ENCODE measurements at places on chromosomes 3 and 15. TPM values are rescaled to one million over a fixed set of nuclear protein-coding genes. Genes with fewer than 3 reads are reported as not detected.

DNA sequence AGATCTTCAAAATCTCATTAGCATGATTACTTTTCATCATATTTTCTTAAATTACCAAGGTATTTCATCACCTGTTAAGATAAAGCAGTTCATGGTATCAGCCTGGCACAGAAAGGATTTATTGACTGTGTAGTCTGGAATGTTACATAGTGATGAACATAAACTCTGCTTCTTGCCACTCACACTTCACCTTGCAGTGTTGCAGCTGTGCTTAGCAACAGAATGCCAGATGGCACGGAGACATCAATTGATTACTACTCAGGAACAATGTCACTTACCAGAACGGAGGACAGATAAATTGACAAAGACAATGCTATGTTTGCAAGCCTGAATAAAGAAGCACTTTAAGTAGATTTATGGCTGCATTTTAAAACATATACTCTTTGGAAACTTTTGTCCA lies 15.0 kb upstream of the BCHE start:
- no peak for DNase-seq

DNA sequence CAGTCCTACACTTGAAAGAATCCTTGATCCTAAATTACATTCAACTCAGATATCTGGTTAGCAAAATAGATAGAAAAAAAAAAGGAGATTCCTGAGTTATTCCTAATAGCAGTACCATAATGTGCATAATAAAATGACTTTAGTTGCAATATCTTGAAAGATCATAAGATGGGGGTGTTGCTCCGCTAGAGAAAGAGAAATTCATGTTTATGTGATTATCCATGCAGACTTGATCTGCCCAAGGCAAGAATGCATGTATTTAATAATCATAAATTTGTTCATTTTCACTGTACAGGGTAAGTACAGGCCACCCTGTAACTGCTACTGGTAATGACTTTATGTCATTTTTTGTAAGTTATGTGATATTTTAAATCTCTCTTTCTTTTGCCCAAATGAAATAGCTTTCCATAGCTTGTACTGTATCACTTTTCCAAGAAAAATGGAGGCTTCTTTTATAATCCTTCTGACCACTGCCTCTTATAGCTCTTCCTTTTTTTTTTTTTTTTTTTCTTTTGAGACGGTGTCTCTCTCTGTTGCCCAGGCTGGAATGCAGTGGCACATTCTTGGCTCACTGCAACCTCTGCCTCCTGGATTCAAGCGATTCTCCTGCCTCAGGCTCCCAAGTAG lies 84.6 kb downstream of the HCN4 start:
- DNase-seq = no peak

DNA sequence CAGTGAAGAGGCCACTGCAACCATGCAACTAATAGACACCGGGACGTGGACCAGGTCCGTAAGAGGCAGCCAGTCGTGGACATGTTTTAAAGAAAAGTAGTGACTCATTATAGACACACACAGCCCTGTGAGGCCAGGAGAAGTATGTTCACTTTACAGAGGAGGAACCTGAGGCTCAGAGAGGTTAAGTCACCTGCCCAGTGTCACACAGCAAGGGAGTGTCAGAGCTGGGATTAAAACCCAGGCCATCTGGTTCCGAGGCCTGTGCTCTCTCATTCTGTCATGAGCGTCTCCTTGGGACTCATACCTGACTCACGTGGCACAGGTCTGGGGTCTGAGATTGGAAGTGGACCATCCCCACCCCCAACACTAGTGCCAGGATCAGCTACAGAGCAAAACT lies 28.1 kb upstream of the GRIP2 start:
- DNase-seq = no peak

DNA sequence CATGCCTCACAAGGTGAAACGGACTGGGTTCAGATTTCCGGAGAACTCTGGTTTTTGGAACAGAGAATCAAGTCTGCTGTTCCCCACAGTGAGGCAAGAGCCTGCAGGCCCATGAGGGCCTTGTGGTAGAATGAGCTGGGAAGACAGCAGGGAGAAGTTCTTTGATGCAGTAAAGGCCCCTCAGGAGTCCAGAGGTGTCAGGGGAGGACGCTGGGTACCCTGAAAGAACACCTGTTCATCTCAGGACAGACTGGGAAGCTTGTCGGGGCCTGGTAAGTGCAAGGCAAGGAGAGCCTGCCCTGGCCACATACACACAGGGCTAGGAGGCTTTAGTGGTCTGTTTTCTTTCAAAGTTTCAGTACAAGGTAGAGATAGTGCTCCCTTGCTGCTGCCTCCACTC lies 3.7 kb upstream of the ZBTB47 start:
- no peak for DNase-seq

- no peak for DNase-seq
These were observed 22.8 kb downstream of the LDHAL6B start for GRCh38 chr15:59229453-59229852.

DNA sequence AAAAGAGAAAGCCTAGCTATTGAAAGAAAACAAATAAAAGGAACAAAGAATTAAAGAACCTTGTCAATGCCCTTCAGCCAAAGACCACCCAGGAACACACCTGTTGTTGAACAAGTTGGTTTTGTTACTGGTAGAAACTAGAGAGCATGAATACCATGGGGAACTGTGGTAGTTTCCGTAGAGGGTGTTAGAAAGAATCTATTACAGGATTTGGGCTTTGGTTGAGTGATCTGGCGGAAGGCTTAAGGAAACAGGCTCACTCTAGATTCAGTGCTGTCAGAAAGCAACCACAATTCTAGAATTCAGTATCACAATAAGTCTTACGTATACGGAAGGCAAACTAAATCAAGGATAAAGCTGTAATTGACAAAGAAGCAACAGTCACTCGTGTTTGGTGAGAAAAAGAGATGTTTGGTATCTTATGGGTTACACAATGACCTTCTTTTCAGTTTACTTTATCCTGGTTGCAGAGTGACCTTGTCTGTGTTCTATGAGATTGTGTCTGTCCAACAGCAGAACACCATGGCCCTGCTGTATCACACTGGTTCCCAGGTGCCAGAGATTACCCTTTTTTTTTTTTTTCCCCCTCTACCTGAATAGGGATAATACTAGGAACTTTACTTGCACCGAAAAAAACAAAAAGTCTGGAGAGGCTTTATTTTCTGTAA lies 265.9 kb downstream of the SHQ1 start:
- DNase-seq = no peak

- DNase-seq = no peak
These were observed 156.4 kb upstream of the CBLB start for GRCh38 chr3:106025151-106025722.

DNA sequence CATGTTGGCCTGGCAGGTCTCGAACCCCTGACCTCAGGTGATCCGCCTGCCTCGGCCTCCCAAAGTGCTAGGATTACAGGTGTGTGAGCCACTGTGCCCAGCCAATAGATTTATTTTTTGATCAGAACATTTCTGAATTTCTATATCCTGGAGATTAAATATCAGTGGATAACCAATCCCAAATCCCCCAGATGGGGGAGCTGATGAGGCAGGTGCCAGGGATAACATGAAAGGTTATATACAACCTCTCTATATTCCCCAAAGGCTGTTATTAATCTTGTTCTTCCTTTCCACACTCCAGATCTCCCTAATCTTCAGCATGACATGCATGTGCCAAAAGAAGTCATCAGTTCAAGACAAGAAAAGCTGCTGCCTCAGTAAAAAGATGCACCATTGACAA lies 112.3 kb downstream of the WDR76 start:
- no peak for DNase-seq

GRCh38 chr15:99440551-99441443 lies 125.0 kb upstream of the MEF2A start:
- peak; percentile 15 for DNase-seq

DNA sequence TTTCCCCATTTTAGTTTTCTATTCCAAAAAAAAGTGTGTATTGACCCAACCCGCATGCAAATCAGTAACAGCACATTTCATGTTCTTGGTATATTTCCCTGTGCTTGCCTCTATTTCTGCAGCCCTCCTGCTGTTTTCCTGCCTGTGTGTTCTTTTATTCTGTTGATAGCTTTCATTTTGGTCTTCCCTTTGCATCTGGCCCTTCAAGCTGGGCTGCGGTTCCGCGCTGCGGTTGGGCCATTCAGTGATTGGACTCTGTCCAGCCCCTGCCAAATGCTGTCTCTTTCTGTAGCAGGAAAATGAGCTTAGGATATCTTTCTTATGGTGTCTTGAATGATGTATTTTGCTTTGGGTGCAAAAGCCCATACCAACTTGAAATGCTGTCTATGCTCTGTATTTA lies 49.9 kb downstream of the ZNF621 start:
- DNase-seq = no peak

DNA sequence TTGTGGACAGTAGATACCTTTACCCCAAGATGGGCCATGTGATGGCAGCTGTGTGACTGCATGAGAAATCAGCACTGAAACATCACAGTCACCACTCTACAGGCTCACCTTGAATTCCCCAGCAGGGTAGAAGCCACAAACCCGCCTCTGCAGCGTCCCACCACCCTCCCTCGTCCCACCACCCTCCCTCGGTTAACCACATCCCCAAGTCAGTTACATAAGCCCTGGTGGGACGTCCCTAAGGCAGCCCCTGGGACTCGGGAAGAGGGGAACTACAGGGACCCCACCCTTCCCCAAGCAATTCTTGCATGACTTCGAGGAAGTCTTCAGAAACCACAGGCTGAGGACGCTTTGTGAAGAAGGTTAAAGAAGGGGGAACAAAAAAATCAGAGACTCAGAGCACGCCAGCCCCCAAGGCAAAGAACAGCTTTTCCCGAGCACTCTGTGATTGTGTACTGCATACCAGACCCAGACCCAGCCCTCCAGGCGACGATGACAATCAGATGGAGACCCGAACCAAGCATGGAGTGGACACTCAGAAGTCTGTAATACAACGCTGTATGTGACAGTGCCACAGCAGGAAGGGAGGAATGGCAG lies 60.5 kb downstream of the SH3BP5 start:
- DNase-seq = peak; percentile 91

GRCh38 chr15:42728972-42729371 lies 8.0 kb downstream of the CDAN1 start:
- no peak for DNase-seq

DNA sequence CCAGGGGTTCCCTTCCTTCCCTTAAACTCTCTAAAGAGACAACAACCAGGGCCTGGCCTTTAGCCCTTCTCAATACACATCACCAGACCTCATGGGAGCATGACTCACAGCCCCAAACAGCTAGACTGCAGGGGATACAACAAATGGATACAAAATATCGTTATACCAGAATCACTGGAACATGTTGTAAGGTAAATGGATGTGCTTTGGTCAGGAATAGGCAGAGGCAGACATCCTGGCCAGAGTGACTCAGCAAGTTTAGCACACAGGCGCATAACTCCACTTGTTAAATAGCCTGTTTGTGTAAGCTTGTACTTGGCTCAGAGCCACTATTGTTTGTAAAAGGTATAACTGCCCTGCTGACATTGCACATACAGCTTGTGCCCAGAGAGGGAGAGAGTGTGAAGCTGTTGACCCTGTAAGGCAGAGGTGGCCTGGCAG lies 18.3 kb downstream of the TMED3 start:
- no peak for DNase-seq

DNA sequence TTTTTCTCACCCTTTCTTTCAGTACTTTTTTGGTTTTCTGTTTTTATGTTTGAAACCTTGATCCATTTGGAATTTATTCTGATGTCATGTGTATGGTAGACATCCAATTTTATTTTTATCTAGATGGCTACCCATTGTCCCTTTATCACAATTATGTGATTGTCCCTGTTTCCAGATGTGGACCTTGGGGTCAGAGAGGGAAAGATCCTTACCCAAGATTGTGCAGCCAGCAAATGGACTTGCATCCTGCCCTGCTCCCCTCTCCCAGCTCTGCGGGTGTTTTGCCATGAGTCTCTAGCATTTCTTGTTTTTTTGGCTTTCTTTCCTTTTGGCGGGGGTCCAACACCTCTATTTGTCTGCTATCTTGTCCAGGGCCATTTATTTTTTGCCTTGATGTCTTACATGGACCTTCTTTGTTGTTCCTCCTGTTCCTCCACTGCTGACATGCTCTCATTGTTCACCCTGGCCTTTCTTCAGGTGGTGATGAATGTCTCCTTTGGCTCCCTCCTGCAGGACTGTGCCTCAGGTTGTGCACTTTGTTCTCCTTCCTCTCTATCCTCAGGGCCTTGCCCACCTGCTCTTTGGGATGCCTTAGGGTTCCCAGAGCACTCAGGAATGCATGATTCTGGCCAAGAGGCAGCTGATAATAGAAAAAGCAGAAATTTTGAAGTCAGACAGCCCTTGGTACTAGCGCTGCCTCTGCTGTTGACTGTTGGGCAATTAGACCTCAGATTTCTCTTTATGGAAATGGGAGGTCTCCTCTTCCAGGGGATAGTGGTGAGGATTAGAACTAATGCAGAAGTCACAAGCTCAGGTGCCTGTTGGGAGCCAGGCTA lies 84.3 kb downstream of the EEFSEC start:
- DNase-seq = no peak

GRCh38 chr15:46307746-46308145 lies 672.9 kb downstream of the SQOR start:
- DNase-seq = no peak

- no peak for DNase-seq
These were observed 13.3 kb downstream of the CAV3 start for GRCh38 chr3:8746780-8747345.

DNA sequence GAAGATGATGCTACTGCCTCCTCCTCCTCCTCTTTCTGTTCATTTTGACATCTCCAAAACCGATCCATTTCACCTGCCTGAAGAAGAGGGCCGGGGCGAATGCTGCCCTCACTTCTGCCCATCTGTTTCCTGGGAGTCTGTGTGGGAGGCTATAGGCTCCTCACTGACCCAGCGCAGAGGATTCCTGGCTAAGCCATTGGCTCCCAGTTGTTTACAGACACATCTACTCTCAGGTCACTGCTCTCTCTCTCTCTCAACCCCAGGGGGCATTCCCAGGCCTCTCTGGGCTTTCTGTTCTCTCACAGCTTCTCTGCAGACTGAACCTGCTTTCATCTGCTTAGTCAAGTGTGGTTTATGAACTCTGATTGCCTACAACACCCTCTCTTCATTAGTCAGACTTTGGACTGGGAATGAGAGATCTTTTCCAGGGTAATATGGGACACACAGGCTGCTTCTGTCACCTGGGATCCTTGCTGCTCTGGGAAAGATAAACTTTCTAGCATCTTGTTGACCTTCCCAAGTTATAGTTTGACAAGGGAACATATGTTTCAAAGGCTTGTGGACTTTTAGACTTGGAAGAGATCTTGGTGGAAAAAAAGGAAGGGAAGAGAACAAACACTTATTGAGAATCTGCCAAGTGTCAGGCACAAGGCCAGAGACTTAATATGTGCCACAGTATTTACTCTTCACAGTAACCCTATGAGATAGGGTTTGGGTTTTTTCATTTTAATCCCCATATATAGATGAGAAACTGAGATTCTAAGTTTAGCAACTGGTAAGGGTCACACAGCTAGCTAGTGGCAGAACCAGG lies 30.2 kb upstream of the USP3 start:
- DNase-seq = peak; percentile 74

GRCh38 chr3:71671216-71671845 lies 53.9 kb downstream of the EIF4E3 start:
- no peak for DNase-seq

GRCh38 chr3:132368515-132368914 lies 48.8 kb upstream of the DNAJC13 start:
- DNase-seq = no peak

GRCh38 chr3:72494130-72494529 lies 354.1 kb downstream of the SHQ1 start:
- DNase-seq = no peak

GRCh38 chr3:77709155-77709554 lies 669.3 kb downstream of the ROBO2 start:
- DNase-seq = no peak

The GXYLT2 gene
- 38.0 TPM for total RNA-seq

The GPR62 gene
- total RNA-seq = not detected

The SLC6A11 gene
- not detected for total RNA-seq

The MITF gene
- total RNA-seq = 9.1 TPM

The AGBL1 gene
- total RNA-seq = not detected

The CCDC80 gene
- total RNA-seq = 5.4 TPM

The TICRR gene
- total RNA-seq = 3.0 TPM

All from Peyer's patch (tissue), 4 donors.